ENCODE measurements at places on chromosomes 7 and 10.
A peak's percentile ranks its signal among the peaks of the same experiment; 100 is the strongest.

DNA sequence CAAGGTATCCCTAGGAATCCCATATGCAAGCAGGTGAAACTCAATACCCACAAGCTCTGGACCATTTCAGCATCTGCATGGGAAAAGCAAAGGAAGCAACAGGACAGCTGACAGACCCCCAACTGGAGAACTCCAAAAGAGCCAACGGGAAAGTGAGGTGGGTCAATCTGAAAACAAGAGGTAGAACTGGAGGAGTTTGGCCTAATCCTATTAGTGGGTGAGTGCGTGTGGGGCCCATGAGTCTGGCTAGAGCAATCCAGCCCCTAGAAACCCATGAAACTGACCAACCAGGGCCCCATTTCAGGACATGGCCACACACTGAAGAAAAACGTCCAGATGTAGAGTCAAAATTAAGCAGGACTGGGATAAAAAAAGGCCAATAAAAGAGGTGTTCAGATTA, 26.6 kb upstream of the WNT8B start:
- no peak for DNase-seq

- DNase-seq, result no peak
Measured at GRCh38 chr10:13771992-13772391, 185.2 kb downstream of the PRPF18 start.

GRCh38 chr7:12549106-12549505, 21.4 kb upstream of the SCIN start:
- no peak for DNase-seq

GRCh38 chr10:102327641-102328040, 67.9 kb upstream of the NFKB2 start:
- no peak for DNase-seq

- no peak for DNase-seq
Measured at GRCh38 chr10:32795598-32796183, 162.3 kb downstream of the ITGB1 start.

DNA sequence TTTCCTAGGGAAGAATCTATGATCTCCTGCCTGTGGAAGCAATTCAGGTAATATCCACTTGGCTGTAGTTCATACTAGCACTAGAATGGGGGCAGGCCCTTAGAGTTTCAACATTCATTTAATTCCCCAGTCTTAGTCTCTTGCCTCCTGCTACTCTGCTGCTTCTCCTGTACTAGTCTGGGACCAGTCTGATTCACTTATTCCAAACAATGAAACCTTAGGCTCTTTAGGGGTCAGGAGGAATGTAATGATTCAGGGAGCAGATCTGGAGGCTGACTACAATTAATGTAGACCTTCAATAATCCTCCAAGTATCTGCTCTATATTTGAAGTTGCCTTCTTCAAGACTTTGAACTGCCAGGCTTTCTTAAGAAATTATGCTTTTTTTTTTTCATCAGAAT, 101.8 kb downstream of the GNAT3 start:
- no peak for DNase-seq

DNA sequence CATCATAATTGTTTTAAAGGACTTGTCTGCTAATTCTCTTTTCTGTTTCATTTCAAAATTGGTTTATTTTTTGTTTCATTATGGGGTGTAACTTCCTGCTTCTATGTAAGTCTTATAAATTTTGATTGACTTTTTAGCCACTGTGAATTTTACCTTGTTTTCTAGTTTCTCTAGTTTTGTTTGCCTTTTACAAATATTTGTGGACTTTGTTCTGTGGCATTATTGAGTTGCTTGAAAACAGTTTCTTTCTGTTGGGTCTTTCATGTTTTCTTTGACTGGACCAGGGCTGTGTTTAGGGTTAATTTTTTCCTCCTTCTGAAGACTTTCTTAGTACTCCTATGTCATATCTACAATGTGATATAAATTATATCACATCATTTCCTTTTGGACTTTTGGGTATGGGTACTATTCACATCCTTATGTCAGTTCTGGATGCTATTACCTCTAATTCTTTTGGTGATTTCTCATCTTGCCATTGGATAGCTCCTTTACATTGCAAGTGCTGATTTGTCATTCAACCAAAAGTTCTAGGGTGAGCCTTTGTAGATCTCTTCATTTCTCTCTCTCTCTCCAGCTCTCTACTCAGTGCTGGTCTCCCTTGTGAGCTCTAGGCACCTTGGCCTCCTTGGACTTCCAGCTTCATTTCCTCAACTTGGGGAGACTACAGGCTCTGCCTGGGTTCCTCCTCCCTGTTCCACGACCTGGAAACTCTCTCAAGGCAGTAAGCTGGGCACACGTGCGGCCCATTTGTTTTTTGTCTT, 36.9 kb downstream of the MLLT10 start:
- no peak for DNase-seq

GRCh38 chr10:93816123-93816747, 58.5 kb downstream of the LGI1 start:
- peak; percentile 6 for DNase-seq

GRCh38 chr10:100333661-100334440, 3.8 kb upstream of the PKD2L1 start:
- DNase-seq, result no peak

DNA sequence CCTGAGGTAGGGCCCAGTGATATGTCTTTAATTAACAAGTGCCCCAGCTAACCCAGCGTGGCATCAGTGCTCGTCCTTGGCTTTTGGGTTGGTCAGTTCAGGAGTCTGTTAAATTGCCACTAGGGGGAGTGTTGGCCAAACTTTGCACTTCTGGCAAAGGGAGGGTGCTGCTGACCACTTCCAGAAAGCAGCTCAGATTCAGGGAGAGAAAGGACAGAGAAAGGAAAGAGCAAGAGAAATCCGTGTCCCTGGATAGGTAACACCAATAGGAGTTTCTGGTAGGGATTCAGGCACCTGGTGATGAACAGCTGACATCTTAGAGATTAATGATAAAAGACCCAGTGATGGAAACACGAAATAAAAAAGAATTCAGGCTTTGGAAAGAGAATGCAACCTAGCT, 243.1 kb upstream of the AOAH start:
- no peak for DNase-seq

DNA sequence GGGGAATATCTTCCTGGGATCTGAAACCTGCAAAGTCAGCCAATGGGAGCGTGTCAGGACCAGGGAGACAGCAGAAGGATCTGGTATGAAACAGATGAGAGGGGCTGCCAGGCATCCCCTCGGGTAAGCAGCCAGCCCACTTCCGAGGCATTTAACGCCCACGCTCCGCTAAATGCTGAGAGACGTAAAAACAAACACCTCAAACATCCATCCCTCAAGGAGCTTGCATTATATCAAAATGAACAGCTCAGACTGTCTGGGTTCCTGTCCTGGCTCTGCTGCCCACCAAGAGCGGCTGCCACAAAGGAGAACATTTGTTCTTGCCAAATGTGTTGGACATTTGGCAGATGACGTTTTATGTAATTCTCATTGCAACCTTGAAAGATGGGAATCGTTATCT, 7.0 kb upstream of the SERPINE1 start:
- DNase-seq, result no peak

DNA sequence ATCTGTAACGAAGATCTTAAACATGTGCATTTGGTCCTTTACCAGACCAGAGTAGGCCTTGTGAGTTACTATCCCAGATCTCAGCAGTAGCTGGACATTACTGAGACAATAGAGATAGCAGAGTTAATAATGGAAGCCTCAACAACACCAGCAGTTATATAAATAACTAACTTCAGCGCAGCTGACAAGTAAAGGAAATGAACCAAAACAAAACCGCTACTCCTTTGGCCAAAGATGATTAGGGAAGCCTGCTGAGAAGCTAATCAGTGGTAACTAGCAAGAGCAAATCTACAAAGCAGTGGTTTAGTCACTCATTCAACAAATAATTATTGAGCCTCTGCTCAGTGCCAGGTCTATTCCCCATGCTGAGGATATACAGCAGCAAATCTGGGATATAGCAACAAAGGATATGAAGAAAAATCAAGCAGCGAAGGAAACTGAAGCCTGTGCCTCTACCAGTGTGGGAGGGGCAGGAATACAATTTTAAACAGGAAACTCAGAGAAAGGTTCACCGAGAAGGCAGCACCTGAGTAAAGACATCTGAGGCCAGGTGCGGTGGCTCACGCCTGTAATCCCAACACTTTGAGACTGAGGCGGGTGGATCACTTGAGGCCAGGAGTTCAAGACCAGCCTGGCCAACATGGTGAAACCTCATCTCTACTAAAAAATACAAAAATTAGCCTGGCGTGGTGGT, 103.6 kb downstream of the ELMO1 start:
- no peak for DNase-seq

- no peak for DNase-seq
Measured at GRCh38 chr7:35463176-35463700, 209.3 kb upstream of the TBX20 start.

DNA sequence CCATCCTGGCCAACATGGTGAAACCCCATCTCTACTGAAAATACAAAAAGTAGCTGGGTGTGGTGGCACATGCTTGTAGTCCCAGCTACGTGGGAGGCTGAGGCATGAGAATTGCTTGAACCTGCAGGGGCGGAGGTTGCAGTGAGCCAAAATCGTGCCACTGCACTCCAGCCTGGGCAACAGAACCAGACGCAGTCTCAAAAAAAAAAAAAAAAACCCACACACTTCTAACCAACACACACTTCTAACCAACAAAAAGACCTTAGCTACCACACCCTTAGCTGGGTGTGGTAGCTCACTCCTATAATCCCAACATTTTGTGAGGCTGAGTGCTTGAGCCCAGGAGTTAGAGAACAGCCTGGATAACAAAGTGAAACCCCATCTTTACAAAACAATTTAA, 33.9 kb upstream of the SPOCK2 start:
- DNase-seq, result no peak

GRCh38 chr7:86949052-86949778, 110.2 kb downstream of the ELAPOR2 start:
- DNase-seq, result no peak

- no peak for DNase-seq
Measured at GRCh38 chr7:108094933-108095710, 35.0 kb downstream of the LAMB4 start.

DNA sequence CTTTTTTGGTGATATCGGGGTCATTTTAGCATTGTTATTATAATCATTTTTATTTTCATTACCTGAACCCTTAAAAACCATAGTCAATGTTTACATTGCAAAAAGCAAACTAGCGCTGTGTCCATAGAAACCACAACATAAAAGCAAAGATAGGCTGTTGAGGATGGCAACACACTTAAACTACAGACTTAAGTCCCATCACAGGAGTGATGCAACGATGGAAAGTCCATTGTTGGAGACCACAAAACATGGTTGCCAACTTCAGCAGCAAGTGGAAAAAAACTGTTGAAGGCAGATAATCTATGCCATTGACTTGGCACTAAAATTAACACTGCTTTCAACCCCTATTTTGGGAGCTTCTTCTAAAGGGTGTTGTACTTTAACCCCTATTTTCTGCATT, 398.8 kb upstream of the IGFBP3 start:
- DNase-seq, result no peak

GRCh38 chr7:139108266-139109187, 993 bp downstream of the ZC3HAV1 start:
- no peak for DNase-seq

GRCh38 chr7:142689439-142690120, 59.7 kb upstream of the PRSS1 start:
- DNase-seq, result no peak

DNA sequence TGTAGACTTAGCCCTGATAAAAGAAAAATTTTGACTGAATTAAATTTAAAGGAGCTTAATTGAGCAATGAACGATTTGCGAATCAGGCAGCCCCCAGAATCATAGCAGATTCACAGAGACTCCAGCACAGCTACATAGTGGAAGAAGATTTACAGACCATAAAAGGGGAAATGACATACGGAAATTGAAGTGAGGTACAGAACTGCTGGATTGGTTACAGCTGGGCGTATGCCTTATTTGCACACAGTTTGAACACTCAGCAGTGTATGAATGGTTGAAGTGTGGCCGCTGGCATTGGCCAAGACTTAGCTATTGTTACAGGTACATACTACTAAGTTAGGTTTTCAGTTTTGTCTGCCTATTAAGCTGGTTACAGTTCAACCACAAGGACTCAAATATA, 433.5 kb upstream of the CELF2 start:
- DNase-seq, result no peak

GRCh38 chr10:71087622-71088021, 124.7 kb upstream of the UNC5B start:
- no peak for DNase-seq

GRCh38 chr7:50368366-50368765, 63.9 kb downstream of the IKZF1 start:
- no peak for DNase-seq

DNA sequence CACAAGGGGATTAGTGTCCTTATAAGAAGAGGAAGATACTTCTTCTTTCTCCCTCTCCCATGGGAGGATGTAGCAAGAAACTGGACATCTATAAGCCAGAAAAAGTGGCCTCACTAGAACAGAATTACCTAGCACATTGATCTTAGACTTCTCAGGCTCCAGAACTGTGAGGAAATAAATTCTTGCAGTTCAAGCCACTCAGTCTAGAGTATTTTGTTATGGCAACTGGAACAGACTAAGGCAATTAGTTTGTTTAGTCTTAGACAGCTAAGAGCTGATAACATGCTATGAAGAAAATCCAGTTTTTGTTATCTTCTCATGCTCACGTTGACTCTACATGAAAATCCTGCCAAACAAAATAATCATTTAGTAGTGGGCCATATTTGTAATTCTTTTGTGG, 627.6 kb upstream of the PHF14 start:
- no peak for DNase-seq

- no peak for DNase-seq
Measured at GRCh38 chr10:71647526-71648253, 71.9 kb downstream of the C10orf105 start.

- no peak for DNase-seq
Measured at GRCh38 chr10:79403441-79404230, 41.8 kb downstream of the ZCCHC24 start.

Data from activated CD4-positive, alpha-beta T cell treated with anti-CD3 and anti-CD28 coated beads for 4 hours (primary cell).